ENCODE measurements at places on chromosomes 4 and X.

DNA sequence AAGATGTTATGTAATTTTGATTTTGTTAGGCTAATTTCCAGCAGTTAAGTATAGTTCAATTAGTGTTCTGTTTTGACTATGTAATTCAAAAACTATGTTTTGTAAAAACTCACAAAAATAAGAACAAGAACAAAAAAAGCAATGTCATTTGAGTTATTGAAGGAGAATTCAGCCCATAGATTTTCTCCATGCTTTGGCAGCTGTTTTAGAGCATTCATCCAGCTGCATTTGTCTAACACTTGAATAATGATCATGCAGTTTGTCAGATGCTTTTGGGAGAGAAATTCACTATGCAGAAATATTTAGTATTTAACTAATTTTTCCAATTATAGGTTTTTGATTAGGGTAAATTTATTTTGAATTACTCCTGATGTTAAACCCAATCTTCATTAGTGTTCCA, 14.2 kb downstream of the CPE start:
- no peak for DNase-seq

DNA sequence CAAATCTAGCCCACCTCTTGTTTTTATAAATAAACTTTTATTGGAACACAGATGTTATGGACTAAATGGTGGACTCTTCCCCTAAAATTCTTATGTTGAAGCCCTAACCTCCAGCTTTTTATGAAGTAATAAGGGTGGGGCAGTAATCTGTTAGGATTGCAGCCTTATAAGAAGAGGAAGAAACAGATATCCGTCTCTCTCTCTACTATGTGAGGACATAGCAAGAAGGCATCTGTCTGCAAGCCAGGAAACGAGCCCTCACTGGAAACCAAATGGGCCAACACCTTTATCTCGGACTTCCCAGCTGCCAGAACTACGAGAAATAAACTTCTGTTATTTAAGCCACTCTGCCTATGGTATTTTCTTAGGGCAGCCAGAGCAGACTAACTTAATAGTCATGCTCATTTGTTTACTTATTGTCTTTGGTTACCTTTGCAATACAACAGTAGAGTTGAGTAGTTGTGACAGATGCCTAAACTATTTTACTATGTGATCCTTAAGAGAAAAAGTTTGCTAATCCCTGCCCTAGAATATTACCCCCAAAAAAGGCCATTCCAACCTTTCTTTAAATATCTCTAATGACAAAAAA, 67.4 kb downstream of the MANBA start:
- no peak for DNase-seq

- DNase-seq = no peak
These were observed 142.5 kb upstream of the TTC29 start for GRCh38 chr4:147088146-147088545.

- DNase-seq = no peak
These were observed 8.7 kb downstream of the CITED1 start for GRCh38 chrX:72296991-72297390.

DNA sequence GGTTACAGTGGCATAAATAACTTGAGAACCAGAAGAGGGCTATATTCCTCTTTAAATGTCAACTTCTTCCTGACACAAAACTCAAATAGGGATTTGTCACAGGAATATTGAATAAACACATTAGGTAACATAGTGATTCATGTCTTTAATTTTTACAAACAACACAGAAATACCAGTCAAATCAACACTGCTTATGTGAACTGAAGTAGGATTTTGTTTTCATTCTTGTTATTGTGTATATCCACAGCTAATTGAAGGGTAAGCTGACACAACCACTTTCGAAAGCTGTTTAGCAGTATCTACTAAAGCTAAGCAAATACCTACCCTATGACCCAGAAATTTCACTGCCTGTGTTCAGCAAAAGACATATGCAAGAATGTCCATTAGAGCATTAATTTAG, 120.4 kb upstream of the EOLA2 start:
- DNase-seq = no peak

DNA sequence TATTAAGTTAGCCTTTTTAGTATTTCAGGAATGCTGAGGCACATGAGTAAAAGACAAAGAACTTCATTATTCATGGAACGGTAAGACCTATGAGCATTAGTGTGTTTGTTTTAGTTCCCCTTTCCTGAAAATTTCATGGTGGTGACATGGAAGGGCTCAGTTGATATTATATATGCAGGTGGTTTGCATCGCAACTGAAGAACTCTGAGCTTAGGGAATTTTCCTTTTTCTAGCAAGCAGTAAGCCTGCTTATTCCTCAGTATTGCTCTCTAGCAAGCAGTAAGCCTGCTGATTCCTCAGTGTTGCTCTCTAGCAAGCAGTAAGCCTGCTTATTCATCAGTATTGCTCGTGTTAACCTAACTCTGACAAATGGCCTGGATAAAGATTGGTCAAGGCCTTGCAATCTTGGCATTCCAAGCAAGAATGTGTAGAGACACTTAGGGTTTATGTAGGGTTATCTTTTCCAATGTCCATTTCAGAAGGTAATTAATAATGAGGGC, 37.7 kb upstream of the MAGEB18 start:
- DNase-seq = no peak

DNA sequence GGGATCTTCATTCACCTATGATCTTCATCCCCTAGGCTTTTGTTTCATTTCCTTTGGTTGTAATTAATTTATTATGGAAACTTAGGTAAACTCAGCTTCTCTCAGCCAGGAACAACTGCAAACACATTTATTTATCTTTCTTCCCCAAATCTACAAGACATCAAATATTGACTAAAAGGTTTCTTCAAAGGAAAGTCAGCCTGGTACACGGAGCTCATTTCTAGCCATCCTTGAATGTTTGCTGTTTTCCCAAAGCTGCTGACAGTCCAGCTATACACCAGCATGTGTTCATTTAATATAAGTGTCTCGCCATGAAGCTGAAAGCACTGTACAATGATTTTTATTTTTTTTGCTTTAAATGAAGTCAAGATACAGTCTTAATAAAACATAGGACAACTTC, 16.8 kb downstream of the RBM47 start:
- no peak for DNase-seq

DNA sequence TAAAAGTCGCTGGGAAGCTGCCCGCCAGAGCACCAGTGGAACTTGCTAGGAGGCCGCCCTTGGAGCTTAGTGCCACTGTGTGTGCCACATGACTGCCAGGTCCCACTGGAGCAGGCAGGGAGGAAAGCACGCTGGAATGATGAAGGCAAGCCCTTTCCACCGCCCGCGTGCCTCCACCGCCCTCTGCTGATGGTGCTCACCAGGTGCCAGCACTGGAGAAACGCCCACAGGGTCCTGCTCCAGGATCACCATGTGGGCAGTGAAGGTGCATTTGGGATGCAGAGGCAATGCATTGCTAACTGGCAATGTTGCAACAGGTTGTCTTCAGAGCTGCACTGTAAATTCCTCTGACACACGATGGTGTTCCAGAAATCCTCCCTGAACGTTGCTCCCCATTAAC, 76.3 kb downstream of the SHROOM2 start:
- no peak for DNase-seq

DNA sequence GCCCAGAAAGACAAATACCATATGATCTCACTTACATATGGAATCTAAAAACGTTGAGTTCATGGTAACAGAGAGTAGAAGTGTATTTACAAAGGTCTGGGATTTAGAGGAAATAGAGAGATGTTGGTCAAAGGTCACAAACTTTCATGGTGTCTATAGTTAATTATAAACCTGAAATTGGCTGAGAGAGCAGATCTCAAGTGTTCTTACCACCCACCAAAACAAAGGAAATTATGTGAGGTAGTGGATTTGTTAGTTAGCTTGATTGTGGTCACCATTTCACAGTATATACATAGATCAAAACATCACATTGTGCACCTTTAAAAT, 186.8 kb downstream of the NWD2 start:
- no peak for DNase-seq

DNA sequence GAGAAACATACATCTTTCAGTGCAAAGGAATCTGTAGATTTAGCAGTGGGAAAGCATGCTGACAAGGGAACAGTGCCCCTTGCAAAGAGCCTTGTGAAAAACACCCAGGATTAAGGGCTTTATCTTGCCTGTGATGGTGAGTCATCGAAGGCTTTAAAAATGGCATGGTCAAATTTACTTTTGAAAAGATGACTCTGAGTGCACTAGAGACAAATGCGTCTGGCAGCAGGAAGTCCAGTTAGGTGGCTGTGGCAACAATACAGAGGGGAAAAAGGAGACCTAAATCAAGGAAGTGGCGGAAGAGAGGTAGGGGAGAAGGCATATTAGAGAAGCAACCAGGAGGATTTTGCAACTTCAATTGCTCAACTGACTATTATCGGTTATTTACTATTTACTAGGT, 472.6 kb upstream of the CPEB2 start:
- DNase-seq = no peak

DNA sequence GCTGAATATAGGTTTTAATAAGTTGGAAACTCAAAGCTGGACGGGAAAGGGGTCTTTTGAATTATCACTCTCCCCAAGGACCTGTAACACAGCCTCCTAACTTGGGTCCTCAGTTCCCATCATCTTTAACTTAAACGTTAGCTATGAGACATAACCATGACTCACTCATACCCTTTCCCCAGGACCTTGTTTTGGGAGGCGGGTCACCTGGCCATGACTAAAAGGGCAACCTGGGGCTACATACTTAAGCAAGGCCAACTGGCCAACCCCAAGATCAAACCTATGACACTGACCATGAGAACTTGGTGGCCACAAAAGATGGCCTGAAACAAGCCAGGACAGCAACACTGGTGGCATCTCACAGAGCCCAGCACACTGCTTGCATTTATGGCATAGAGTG, 89.0 kb downstream of the SH3KBP1 start:
- no peak for DNase-seq

DNA sequence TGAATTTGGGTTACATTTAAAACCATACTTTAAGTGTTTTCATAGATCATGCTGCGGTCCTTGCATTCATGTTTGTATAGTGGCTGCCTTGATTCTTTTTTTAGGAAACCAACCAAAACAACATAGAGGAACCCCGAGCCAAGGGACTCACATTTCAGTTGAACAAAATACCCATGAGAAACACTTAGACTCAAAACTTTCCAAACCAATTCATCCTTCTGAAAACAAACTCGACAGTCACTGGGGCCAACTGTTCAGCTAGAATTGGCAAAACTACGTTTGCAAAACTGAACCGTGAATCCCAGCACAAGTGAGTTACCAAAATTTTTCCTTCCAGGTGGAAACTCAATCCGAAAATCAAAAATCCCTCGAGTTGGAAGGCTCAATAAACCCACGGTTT, 1.4 kb downstream of the ADGRA3 start:
- DNase-seq = no peak

GRCh38 chrX:150587585-150588503, 19.4 kb downstream of the MTM1 start:
- peak; percentile 23 for DNase-seq

- DNase-seq = no peak
These were observed 222.1 kb downstream of the FRMPD4 start for GRCh38 chrX:12360383-12360782.

GRCh38 chr4:48152259-48152658, 18.2 kb upstream of the TXK start:
- no peak for DNase-seq

DNA sequence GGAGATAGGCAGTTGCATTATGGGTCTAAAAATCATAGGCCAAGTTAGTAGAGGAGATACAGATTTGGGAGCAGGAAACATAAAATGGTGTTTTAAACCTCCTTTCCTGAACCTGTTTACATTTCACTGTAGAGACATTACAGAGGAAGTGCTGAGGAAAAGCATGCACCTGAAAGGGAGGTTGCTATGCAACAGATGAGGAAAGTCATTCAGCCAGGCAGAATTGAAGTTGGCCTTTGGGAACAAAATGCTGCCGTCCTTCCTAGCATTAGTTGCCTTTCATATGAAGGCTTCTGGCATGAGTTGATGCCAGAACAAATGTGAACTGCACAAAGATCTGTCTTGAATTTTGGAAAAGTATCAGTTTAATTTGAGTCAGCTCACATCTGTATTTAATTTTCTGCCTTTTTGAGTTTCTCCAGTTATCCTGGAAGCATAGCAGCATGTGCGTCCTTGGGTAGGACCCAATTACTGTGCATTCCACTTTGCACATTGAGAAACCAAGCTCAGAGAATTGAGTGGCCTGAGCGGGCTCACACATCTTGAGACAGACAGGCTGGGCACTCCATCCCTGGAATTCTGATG, 38.2 kb downstream of the MAGED1 start:
- DNase-seq = no peak

DNA sequence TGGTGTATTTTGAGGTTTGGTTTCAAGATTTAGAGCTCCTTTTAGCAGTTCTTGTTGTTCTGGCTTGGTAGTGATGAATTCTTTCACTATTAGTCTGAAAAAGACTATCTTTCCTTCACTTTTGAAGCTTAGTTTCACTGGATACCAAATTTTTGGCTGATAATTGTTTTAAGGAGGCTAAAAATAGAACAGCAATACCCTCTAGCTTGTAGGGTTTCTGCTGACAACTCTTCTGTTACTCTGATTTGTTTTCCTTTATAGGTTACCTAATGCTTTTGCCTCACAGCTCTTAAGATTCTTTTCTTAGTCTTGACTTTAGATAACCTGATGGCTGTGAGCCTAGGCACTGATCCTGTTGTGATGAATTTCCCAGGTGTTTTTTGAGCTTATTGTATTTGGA, 33.6 kb upstream of the HEPH start:
- no peak for DNase-seq

DNA sequence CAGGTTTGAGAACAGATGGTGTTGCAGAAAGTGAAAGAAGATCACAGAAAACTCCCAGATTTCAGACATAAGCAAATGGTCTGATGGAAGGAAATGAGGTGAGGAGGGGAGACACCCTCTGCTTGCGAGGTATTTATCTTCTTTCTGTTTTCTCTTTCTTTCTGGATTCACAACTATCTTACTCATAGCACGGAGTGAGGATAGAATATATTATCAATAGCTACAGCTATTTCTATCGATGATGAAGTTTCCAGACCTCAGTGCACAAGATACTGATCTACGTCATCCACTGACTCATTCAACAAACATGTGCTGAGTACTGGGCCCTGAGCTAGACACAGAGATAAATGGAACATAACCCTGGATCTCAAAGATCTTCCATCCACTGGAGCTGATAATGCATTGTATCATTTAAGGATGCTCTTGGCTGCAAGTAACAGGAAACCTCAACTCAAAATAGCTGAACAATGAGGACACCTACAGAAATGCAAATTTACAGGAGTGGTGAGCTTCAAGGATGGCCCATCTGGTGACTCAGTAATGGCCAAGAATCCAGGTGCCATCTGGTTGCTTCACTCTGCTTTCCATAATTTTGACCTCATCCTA, 21.2 kb downstream of the SLC2A9 start:
- no peak for DNase-seq

DNA sequence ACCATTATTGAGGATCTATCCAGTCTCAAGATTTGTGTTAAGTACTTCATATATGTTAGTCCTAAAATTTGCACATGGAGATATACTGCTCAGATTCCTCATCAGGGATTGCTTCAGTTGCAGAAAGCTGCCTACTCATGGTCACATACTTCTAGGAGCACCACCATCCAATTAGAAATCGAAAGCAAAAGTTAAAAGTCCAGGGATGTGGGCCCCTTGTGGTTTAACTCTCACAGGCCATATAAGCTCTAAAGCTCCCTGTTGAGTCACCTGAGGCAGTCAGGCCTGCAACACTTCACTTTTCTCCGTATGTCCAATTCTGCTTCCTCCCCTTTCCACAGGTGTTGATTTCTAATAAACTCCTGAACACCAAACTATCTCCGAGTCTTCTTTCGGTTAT, 84.2 kb downstream of the CNOT6L start:
- no peak for DNase-seq

GRCh38 chrX:10397349-10397748, 223.0 kb downstream of the MID1 start:
- no peak for DNase-seq

Data from glutamatergic neuron (in vitro differentiated cells).